ENCODE measurements at places on chromosomes 7 and 10.

DNA sequence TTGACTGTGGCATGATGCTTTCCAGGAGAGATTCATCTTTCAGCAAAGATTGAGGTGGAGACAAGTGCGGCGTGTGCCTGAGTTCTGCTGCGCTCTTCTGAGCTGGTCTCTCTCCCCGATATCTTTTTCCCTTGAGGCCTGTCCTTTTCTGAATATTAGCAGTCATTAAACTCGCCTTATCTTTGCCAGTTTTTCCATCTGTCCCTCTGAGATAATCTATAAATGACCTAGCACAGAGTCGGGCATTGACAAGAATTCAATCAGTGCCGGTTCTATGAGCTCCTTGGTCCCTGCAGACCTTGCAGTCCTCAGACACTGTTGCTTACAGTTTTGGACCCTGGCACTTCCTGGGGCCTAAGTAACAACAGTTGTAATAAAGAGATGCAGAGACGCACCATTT lies 89.7 kb upstream of the IKZF1 start:
- no peak for DNase-seq

DNA sequence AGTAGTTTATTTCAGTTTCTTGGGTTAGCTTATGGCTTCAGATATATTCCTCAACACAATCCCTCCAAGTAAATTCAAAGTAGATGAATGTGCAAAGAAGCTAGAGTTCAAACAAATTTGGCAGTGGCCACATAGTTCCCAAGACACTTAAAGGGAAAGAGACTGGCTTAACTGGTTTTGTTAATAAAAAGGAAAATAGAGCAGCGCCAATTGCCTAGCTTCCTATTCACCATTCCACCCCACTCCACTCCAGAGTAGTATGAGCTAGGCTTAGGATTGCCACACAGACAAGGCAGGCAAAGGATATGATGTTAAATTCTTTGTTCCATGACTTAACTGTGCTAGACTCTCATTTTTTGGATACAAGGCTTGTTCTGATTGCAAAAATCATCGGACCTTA lies 2.0 kb downstream of the XRCC2 start:
- DNase-seq: no peak

GRCh38 chr7:155983176-155983815 lies 171.0 kb upstream of the SHH start:
- no peak for DNase-seq

DNA sequence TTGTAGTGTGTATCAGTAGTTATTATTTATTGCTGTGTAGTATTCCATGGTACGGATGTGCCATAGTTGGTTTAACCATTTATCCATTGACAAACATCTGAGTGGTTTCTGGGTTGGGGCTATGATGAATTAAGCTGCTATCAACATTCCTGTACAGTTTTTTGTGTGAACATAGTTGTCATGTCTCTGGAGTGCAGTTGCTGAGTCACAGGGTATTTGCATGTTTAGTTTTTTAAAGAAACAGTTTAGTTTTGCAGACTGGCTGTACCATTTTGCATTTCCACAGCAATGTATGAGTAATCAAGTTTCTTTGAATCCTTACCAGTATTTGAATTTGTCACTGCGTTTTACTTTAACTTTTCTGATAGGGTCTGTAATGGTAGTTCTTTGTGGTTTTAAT lies 516.7 kb upstream of the CELF2 start:
- peak; percentile 17 for DNase-seq

DNA sequence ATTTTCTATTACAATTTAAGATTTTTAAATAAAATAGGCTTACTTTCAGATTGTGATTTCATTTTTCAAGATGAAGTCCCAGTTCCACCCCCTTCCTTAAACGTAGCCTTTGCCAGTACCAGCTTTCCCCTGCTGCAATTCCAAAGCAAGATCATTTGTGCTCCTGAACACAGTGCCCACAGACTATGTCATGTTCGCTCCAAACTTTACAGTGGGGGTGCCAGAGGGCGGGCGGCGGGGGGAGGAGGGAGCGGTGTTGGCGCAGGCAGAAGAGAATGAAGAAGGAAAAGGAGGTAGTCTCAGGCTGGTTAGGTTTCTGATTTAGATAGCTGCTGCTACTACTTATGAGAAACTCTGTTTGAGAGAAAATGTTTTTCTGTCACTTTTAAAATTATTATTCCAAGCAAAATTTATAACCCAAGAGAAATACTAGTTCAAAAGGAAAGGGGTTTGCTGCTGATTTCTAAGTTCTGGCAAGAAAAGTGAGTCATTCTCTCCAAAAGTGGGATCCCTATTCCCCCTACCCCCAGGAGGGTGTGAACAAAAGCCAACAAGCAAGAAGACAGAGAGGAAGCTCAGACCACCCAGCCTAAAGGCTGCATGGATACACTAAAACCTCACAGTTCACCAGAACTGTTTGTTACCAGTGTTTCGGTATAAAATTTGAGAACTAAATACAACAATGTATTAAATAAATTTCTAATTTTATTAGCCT lies 109.6 kb downstream of the SRPK2 start:
- no peak for DNase-seq

Measured in urothelium cell line (cell line).